Type B pancreatic cell (in vitro differentiated cells): ENCODE measurements at places on chromosomes 6 and 20. TPM values are rescaled to one million over a fixed set of nuclear protein-coding genes. Genes with fewer than 3 reads are reported as not detected.

LRRC73 gene
- 1.5 and 2.9 TPM in 2 replicates for total RNA-seq

ZSWIM3 gene
- 3.7 and 4.7 TPM in 2 replicates for total RNA-seq

PDE10A gene
- total RNA-seq: 6.6 and 10.8 TPM in 2 replicates

SCUBE3 gene
- total RNA-seq: 14.7 and 14.9 TPM in 2 replicates

ARHGAP40 gene
- 1.7 and 1.9 TPM in 2 replicates for total RNA-seq
